Osteocyte (in vitro differentiated cells): ENCODE measurements at places on chromosomes 7 and 10. TPM values are rescaled to one million over a fixed set of nuclear protein-coding genes. Genes with fewer than 3 reads are reported as not detected.
A peak's percentile ranks its signal among the peaks of the same experiment; 100 is the strongest.

Gene OR6B1
- not detected in 2 replicates for total RNA-seq

Gene CYP2E1
- total RNA-seq: 2.2 and 3.1 TPM in 2 replicates

Gene CUBN
- total RNA-seq: 1.4 and 1.7 TPM in 2 replicates

Gene SOSTDC1
- not detected in 2 replicates for total RNA-seq

- H3K27me3 ChIP-seq: peaks cover 10% of the 10 kb centered on the region
- no peak for DNase-seq
- H3K27ac ChIP-seq: no peak overlapping the region
These were observed 300.4 kb downstream of the PHF14 start for GRCh38 chr7:11274074-11274473.

DNA sequence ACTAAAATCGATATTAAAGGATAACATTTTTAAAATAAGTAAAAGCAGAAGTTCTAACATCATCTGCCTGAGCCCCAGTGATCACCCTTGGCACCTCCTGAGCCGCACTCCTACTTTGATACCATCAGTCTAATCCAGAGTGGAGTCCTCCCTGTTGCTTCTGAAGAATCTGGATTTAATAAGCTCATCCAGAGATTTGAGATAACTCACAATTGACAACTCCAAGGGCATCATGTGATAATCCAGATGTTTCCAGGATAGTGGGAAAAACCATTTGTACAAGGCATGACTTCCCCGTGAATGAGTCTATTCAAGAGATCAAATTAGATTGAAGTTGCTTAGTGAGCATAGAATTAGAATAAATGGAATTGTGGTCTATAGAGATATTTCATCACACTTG is 475.8 kb upstream of the C7orf33 start:
- no peaks in the 10 kb centered on the region for H3K27me3 ChIP-seq
- no peaks in the 10 kb centered on the region for H3K36me3 ChIP-seq
- H3K4me1 ChIP-seq: no peaks in the 10 kb centered on the region
- no peak for DNase-seq

DNA sequence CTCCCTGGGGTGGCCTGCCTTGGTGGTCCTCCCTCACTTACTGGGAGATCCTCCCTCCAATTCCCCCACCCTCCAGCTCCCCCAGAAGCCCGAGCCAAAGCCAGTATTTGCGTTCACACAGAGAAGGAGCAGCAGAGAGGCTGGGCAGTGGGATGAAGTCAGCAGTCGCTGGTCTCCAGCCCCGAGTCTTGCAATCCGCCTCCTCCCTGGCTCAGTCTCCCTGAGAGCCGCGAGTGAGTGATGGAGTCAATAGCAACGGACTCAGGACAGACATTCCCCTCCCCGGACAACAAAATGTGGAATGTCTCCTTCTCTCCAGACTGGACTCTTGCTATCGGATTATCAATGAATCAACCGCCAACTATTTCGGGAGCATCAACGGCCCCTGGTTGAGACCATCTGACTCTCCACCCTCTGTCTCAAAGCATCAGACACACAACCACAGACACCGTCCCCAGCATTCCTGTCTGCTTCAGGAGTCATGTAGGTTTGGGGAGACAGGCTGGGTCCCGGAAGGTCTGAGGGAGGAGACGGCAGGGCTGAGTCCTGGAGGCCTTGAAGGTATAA is 178.4 kb downstream of the SH3PXD2A start:
- peaks cover 27% of the 10 kb centered on the region for H3K4me1 ChIP-seq
- no peak overlapping the region for H3K4me3 ChIP-seq
- H3K27ac ChIP-seq: peak overlapping the region; percentile 56
- H3K27me3 ChIP-seq: no peaks in the 10 kb centered on the region

GRCh38 chr7:80771523-80771922 is 133.1 kb downstream of the CD36 start:
- no peak overlapping the region for H3K27ac ChIP-seq
- H3K4me1 ChIP-seq: peaks cover 15% of the 10 kb centered on the region
- peaks cover 15% of the 10 kb centered on the region for H3K36me3 ChIP-seq
- no peak for DNase-seq
- no peak overlapping the region for H3K4me3 ChIP-seq
- H3K27me3 ChIP-seq: no peaks in the 10 kb centered on the region
